ENCODE measurements at places on chromosomes 7 and 10. TPM values are rescaled to one million over a fixed set of nuclear protein-coding genes. Genes with fewer than 3 reads are reported as not detected.

NME8 gene
- 0.28 TPM for total RNA-seq

GTF2IRD2 gene
- total RNA-seq = 21.9 TPM

CFAP58 gene
- total RNA-seq = 5.4 TPM

CAMK2B gene
- total RNA-seq = 0.40 TPM

CYP3A4 gene
- 0.37 TPM for total RNA-seq

DNAH11 gene
- 24.7 TPM for total RNA-seq

PPP1R17 gene
- not detected for total RNA-seq

ZNF485 gene
- 4.0 TPM for total RNA-seq

OR2A7 gene
- total RNA-seq = 19.5 TPM

All from lung (tissue), 17 donors.